Stimulated activated CD8-positive, alpha-beta memory T cell treated with anti-CD3 and anti-CD28 coated beads, Interleukin-4, amount 100 ng/mL, for 1 hour (primary cell): ENCODE measurements at places on chromosomes 6 and 20.
A peak's percentile ranks its signal among the peaks of the same experiment; 100 is the strongest.

DNA sequence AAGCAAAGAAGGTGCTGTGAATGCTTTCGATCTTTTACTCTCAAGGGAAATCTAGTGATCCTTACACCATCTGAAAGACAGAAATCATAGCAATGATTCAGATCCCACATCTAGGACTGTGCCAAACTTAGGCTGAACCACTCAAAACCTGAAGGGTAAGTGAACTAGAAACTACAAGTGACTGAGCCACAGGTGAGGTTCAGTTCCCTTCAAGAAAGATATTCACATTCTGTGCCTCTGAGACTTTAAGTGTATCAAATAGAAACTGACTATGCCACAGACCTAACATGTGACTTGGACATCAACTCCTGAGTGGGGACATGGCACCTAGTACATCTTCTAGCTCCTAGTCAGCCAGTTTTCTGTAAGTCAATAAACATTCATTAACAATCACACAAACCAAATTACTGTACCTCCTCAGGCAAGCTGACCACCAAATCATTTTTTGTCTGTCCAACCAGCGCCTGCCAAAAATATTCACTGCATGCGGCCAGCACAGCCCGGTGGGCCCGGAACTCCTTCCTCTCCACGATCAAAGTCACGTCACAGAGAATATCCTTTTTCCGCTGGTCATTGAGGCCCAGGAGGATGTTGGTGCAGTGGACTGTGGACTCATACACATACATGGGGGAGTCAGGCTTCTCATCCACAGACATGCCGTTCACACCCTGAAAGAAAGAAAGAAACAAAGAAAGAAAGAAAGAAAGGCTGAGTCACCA is 114.1 kb downstream of the GJA10 start:
- DNase-seq, result no peak

DNA sequence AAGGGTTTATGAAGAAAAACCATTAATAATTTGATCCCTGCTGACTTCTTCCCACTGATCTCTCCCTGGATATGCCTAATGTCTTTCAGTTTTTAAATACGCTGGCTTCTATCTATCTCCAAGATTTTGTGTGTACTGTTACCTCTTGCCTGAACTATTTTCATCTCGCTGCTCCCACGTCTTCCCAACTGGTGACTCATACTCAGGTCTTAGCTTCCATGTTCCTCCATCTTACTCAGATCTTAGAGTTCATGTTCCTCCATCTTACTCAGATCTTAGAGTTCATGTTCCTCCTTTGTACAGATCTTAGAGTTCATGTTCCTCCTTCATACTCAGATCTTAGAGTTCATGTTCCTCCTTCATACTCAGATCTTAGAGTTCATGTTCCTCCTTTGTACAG is 21.6 kb downstream of the GPR6 start:
- DNase-seq, result no peak

DNA sequence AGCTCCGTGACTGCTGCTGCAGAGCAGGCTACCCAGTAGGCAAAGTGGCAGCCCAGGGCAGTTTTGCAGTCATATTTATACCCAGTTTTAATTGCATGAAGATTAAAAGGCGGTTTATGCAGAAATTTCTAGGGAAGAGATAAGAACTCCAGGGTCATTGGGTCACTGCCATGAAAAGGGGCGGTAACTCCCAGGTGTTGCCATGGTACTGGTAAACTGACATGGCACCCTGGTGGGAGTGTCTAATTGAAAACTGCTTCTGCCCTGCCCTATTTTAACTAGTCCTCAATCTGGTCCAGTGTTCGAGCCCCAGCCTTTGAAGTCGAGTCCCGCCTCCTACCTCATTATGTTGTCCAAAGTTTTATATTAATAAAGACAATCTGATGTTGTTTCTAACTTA is 75.0 kb upstream of the FUCA2 start:
- DNase-seq, result no peak

DNA sequence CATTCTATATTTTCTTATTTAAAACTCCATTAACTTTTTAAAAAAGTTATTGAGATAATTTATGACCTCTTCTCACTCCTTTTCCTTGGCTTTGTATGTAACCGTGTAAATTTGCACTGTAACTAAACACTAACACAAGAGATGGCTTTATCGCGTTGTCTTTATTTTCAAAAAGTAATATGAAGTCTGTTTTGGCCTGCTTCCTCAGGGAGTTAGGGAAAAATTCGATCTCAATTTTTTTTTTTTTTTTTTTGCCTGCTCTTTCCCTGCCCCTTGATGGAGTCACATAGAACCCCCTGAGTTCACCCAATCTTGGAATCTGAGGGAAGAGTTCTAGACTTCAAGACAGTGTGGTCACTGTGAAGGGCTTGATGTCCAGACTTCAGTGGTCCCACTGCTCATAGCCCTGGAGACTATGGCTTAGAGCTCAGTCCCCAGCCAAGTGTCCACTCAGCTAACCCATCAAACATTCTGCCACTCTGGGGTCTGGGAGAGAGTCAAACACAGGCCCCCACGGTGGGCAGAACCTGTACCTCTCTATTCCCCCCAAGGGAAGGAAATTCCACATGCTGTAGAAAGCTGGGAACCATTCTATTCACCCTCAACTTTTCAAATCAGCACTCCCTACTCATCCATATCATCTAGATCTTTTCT is 15.7 kb upstream of the TBC1D22B start:
- no peak for DNase-seq

- DNase-seq, result no peak
Observed at GRCh38 chr20:37350649-37351574, 5.0 kb downstream of the SRC start.

GRCh38 chr6:33384581-33385020 is 7.0 kb upstream of the KIFC1 start:
- DNase-seq, result no peak

- no peak for DNase-seq
Observed at GRCh38 chr20:10249822-10250221, 31.2 kb downstream of the SNAP25 start.

DNA sequence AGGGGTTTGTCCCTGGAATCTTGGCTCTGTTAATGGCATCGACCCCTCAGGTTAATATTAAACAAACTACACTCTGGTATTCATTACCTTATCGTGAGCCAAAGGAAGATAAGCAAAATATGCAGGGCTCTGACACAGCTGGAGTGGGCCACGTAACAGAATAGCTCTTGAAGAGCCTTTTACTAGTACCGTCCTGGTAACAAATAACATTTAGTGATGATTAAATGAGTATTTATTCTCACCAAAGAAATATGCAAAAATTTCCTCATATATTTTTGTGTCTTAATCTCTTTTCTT is 20.1 kb upstream of the UTRN start:
- DNase-seq, result no peak

DNA sequence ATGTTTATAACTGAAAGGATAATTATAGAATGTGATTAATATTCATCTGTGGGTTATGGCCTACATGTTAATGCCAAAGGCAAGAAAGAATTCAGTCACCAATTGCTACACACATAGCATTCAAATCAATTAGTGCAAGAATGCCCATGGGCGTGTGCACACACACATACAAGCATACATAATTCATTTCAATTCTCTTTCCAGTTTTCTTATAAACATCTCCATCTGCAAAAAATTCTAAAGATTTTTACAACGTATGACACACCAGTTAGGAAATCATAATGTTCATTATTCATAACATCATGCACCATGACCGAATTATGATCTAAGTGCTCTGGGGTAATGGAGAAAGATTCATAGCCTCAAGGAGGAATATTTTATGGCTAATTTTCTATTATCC is 111.0 kb upstream of the ADTRP start:
- DNase-seq, result no peak

DNA sequence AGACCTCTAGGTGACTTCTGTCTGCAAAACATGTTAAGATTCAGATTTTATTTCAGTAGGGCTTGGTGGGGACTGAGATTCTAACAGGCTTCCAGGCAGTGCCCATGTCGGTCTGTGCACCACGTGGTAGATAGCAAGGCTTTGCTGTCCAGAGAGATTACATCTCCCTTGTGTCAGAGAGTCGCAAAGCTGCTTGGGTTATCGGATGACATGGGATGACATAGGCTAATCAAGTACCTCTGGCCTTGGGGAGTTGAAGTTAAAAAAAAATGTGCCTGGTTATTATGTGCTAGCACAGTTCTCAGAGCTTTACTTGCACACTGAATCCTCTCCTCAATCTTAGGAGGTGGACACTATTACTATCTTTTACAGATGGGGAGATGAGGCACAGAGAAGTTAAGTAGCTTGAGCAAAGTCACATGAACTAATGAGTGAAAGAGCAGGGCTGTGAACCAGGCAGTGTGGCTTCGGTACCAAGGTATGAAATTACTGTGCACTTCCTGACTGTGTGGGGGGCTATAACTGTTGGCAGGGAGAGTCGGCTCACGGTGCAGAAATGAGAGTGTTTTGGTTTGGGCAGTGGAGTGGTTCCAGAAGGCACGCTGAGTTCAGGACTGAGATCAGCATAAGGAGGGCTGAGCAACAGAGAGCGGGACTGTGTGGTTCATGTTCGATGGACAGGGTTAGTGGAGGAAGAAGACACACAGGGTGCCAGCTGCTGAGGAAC is 41.1 kb downstream of the FARS2 start:
- no peak for DNase-seq

GRCh38 chr20:34538671-34539123 is 19.8 kb upstream of the MAP1LC3A start:
- peak; percentile 25 for DNase-seq

DNA sequence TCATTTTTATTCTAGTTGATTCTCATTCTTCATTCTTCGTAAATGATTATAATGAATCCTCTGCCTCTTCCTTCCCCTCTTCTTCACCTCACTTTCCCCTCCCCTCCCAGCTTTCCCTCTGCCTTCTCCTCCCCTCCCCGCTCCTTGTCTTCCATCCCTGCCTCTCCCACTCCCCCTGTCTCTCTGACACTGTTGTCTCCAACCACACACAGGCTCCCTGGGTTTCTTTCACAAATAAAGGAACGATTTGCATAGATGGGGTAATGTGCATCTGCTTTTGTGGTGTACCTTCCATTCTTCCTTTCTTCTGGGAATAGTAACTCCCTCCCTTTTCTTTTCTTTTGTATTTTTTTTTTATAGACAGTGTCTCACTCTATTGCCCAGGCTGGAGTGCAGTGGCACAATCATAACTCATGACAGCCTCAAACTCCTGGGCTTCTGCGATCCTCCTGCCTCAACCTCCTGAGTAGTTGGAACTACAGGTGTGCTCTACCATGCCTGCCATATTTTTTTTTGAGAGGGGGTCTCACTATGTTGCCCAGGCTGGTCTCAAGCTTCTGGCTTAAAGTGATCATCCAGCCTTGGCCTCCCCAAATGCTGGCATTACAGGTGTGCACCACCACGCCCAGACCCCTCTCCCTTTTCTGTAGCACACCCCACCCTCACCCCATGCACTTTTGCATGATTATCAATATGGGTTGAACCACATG is 318.6 kb downstream of the PRKN start:
- DNase-seq, result no peak

DNA sequence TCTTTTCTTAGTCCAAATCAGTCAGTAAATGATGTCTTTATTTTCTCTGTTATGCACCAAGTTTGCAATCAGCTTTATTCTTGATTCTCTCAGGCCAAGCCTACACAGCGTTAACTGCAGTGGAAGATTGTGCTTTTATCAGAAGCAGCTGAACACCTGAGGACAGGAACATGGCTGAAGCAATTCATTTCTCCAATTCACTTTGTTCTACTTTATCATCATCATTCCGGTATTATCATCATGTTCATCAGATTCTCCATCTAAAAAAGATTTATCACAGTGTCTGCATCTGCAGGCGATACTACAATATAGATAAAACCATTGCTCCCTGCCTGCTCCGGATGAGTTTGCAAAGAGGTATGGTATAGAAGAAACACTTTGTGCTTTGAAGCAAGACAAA is 68.1 kb upstream of the STMND1 start:
- DNase-seq, result no peak
